ENCODE measurements at places on chromosomes 2 and 18. TPM values are rescaled to one million over a fixed set of nuclear protein-coding genes. Genes with fewer than 3 reads are reported as not detected.

AQP12A gene
- total RNA-seq: not detected

PRKAG3 gene
- not detected for total RNA-seq

HOXD3 gene
- not detected for total RNA-seq

CREB1 gene
- 51.6 TPM for total RNA-seq

NXPH2 gene
- total RNA-seq: not detected

TMEM169 gene
- total RNA-seq: 0.34 TPM

NYAP2 gene
- total RNA-seq: under 0.01 TPM

DRC1 gene
- total RNA-seq: 0.21 TPM

Measured in nasal cavity respiratory epithelium epithelial cell of viscerocranial mucosa (primary cell).